ENCODE measurements at places on chromosomes 13 and 19.

- DNase-seq: no peak
Observed at GRCh38 chr13:73701160-73701559, 433.0 kb downstream of the KLF12 start.

GRCh38 chr13:52051400-52051799 is 26.9 kb downstream of the UTP14C start:
- DNase-seq: no peak

DNA sequence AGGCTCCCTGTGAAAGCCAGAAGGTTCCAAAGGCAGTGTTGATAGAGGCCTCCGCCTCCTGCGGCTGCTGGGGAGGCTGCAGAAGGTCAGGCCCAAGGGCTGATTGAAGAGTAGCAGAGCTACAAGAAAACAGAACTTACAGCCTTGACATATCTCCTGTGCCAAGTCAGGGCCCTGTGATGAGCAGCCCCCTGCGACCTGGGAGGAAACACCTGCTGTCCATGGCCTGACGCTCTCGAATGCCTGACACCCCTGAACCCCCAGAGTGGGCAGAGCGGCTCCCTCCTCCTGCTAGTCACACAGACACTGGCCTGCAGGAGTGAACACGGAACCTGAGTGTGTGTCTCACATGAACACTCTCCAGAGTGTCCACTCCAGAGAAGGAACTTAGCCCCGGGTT is 38.2 kb upstream of the TUBGCP3 start:
- DNase-seq: no peak

GRCh38 chr19:18223860-18224524 is 2.2 kb downstream of the PDE4C start:
- peak; percentile 74 for DNase-seq

GRCh38 chr13:53612200-53612599 is 583.6 kb downstream of the OLFM4 start:
- no peak for DNase-seq

- DNase-seq: no peak
Observed at GRCh38 chr13:30998136-30999088, 66.0 kb downstream of the TEX26 start.

DNA sequence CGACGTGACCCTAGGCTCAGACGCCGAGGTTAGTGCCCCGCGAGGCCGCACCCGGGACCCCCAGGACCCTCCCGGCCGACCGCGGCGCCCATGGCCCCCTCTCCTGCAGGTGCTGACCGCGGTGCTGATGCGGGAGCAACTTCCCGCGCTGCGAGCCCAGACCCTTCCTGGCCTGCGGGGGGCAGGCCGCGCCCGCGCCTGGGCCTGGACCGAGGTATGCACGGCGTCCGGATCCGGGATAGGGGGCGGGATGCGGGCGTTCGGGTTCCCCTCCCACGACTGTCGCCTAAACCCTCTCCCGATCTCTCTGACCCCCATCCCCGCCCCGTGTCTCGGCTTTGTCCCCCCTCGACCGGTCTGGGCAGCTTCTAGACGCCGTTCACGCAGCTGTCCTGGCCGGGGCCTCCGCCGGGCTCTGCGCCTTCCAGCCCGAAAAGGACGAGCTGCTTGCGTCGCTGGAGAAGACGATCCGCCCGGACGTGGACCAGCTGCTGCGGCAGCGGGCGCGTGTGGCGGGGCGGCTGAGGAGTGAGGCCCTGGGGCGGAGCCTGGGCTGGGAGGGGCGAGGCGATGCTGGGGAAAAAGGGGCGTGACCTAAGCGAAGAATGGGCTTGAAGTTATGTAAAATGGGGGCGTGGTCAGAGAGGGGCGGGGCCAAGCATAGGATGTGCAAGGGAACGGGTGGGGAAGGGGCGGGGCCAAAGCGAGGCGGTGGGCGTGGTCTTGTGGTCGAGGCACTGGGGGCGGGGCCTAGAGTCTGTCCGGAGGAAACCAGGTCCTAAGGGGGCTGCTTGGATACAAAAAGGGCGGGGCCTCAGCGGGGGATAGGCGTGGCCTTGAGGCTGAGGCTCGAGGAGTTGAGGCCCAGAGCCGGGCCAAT is 16.0 kb upstream of the COLGALT1 start:
- DNase-seq: peak; percentile 97

- no peak for DNase-seq
Observed at GRCh38 chr19:29560313-29561075, 34.7 kb downstream of the VSTM2B start.

DNA sequence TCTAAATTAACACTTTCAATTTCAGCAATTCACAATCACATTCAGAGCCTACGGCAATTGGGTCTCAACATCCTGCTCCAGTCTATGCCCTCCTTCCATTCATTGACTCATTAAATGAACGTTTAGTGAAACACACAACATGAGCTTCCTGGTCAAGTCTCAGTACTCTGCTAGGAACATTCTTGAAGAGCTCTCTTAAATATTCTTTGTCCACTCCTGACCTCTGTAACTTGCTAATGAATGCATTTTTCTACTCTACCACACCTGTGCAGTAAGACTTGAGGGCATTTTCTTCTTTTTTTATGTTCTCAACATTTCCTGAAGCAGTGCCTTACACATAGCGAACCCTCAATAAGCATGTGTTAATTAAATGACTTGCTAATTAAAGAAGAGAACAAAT is 168.6 kb downstream of the OXGR1 start:
- DNase-seq: no peak

DNA sequence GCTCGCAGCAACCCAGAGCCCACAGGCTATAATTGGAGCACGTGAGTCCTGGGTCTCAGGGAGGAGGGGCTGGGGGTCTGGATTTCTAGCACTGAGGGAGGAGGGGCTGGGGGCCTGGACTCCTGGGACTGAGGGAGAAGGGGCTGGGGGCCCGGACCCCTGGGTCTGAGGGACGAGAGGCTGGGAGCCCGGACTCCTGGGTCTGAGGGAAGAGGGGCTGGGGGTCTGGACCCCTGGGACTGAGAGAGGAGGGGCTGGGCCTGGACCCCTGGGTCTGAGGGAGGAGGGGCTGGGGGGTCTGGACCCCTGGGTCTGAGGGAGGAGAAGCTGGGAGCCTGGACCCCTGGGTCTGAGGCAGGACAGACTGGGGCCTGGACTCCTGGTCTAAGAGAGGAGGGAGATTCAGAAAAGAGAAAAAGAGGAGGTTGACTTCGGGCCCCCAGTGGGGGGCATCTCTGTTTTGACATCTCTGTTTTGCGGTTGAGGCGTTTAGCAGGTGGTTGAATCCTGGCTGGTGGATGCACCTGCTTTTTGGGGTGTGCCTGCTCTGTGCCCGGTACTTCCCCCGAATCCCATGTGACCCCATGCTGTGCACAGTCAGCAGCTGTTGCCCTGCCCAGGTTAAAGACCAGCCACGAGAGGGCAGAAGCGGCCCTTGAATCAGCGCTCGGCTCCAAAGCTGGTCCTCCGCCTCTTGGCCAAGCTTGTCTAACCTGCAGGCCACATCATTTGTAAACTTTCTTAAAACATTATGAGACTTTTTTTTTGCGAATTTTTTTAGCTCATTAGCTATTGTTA is 10.5 kb downstream of the PVR start:
- DNase-seq: peak; percentile 65

DNA sequence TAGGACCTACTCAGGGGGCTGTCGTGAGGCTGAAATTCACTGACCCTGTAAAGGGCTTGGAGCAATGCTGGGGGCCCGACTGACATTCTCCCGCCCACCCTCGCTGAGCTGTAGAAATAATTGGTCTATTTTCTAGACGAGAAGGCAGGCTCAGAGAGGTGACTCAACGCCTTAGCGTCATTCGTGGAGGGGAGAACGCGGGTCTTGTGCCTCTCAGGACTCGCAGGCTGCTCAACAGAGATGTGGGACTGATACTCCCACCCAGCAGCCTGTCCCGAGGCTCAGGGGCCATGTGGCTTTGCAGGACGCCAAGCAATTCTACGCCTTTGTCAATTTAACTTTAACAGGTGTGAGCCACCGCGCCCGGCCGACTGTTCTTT is 23.6 kb upstream of the ASPDH start:
- no peak for DNase-seq

GRCh38 chr13:98570929-98571372 is 6.0 kb downstream of the STK24 start:
- peak; percentile 73 for DNase-seq

- DNase-seq: no peak
Observed at GRCh38 chr19:13723206-13723605, 41.1 kb upstream of the MRI1 start.

DNA sequence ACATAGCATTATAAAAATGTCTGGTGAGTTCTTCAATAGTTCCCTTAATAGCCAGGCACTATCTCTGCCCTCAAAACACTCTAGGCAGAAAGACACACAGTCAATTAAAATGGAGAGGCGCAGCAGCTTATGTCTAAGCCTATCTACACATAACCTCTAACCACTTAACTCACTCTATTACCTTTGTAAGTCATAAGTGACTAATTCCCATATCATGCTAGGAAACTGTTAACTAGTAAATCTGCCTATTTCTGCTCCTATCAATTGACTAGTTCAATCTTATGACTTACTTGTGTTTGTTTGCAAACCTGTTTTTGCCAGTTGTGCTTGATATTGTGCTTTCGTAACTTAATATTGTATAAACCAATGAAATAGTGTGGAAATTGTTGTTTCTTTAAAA is 3.2 kb downstream of the CCDC122 start:
- DNase-seq: no peak

GRCh38 chr13:77510156-77510555 is 25.4 kb upstream of the SCEL start:
- DNase-seq: no peak

DNA sequence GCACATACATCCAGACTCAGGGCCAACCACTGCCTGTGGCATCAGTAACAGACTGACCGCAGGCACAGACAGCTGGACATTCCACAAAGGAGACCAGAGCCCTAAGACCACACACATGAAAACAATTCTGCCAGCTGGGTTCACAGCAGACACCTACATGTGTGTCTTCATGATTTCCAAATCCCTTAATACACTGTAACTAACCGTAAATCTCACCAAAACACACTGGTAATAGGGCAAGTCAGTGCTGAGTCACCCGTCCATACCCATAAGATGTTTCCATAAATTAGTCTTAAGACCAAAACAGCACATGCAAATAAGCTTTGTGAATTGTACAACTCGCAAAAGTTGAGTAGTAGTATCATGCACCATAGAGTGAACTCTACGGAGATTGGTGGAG is 65.4 kb downstream of the TUBGCP3 start:
- no peak for DNase-seq

DNA sequence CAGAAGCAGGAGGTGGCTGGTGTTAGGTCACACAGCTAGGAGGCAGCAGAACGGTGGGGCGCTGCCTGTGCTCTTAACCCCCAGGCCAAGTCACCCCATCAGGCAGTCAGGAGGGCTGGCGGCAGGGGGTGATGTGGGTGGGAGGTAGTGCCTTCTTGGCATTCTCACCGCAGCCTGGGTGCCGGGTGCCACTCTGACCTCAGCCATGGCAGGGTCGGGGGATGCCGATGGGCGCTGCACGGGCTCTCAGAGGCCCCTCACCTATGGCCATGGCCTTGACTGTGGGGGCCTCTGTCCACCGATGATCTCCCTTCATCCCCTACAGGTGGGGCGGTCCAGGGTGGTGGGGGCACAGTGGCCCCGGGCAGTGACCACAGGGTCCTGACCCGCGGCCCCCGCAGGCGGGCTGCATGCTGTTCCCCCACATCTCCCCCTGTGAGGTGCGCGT is 5.6 kb downstream of the PTOV1 start:
- no peak for DNase-seq

GRCh38 chr19:27745978-27746542 is 1466.9 kb downstream of the UQCRFS1 start:
- no peak for DNase-seq

DNA sequence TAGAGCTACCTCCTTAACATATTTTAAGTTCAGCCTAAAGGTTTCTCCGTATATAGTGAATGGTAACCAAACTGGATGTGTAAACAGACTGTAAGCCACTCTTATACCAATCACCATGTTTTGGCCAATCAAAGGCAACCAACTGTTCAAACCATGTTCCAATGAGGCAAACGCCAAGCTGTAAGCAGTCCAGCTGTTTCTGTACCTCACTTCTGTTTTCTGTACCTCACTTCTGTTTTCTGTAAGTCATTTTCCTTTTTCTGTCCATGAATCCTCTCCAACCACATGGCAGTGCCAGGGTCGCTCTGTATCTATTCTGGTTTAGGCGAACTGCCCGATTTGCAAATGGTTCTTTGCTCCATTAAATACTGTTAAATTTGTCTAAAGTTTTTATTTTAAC is 24.4 kb downstream of the COMMD6 start:
- DNase-seq: no peak

DNA sequence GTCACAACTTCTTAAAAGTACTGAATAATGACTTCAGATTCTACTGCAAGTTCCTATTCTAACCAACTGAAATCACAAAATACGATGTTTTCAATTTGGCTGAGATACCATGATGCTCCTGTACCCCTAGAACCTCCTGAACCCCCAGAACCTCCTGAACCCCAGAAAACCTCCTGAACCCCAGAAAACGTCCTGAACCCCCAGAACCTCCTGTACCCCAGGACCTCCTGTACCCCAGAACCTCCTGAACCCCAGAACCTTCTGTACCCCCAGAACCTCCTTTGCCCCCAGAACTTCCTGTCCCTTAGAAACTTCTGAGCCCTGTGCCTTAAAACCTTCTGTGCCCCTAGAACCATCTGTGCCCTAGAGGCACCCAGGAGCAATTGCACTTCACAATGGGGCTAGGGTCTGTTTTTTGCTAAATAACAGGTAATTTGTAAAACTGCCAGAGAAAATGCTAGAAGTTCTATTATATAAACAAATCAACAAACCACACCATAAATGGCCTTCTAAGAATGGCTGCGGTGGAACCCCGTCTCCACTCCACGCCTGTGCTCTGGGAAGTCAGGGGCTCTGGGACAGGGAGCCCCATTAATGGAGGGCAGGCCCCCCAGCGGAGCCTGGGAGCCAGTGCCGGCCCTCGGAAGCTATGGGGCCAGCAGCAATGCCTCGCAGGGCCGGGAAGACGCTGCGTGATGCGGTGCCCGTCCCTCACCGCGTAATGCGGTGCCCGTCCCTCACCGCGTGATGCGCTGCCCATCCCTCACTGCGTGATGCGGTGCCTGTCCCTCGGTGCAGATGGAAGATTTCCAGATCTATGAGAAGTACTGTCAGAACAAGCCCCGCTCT is 21.3 kb upstream of the F7 start:
- DNase-seq: no peak

DNA sequence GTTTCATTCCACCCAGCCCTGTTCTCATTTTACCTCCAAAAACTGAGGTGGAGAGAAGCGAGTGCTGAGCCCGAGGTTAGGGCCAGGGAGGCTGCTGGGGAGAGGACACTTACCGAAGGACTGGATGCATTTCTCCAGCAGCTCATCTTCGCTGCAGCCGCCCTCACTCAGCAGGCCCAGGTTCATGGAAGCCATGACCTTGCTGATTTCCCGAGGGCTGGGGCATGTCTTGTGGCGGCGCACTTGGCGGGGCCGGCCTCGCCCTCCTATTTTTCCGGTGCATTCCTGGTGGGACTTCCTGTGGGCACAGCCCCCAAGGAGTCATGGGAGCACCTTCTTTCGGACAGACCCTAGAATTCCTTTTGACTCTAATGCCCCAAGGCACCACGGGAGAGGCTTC is 4.2 kb downstream of the RASGRP4 start:
- DNase-seq: no peak

DNA sequence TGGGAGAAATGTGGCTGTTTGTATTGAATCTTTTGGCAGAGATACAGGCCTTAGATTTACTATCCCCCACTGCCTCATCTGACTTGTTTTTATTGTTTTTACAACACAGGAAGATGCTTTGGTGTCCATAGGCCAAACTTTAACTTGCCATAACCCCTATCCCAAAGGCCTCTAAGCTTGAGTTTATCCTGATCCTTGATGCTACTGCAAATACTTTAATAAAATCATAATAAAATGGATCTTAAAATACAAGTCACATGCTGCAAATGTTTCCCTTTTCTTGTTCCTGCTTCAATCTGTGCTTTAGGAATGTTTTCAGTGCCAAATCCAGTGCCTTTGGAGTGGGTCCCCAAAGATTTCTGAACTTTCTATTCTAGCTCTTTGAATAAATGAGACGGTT is 770.6 kb downstream of the DACH1 start:
- no peak for DNase-seq
